ENCODE measurements at places on chromosomes 13 and 19.

DNA sequence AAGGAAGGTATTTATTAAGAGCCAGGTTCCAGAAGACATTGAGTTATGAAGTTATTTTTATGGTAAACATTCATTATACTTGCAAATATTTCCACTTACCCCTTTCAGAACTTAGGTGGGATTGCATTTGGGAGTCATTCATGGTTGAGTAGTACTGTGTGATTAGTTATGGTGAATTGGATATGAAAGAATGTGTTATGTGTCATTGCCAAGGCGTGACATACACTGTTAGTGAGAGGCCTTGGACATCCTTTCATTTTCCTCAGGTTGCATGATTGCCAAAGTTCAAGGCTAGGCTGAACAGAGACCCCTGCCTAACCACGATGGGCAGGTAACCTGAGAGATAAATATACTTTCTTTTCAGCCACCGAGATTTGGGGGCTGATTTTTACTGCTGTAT is 40.9 kb upstream of the MYO16 start:
- no peak for DNase-seq

- DNase-seq = no peak
Measured at GRCh38 chr19:33287927-33288326, 14.4 kb downstream of the CEBPA start.

DNA sequence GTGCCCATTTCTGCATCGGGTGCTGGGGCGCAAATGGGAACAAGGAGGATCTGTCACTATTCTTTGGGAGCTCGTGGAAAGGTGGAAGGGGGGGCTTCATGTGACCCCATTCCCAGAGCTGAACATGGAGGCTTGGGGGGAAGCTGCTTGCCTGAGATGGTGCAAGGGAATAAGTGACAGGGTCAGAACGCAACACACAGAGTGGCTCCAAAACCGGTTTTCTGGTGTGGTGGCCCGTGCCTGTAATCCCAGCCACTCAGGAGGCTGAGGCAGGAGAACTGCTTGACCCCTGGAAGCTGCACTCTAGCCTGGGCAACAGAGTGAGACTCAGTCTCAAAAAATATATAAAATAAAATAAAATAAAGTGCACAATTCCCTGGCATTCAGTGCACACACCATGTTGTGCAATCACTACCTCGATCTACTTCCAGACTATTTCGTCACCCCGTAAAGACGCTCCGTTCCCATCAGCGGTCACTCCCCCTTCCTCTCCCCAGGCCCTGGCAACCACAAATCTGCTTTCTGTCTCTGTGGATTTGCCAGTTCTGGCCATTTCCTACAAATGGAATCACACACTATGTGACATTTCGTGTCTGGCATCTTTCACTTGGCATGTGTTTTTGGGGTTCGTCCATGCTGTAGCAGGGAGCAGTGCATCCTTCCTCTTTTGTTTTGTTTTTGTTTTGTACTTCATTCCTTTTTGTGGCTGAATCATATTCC is 18.2 kb upstream of the COMP start:
- no peak for DNase-seq

- no peak for DNase-seq
Measured at GRCh38 chr19:16814526-16815100, 14.6 kb upstream of the SIN3B start.

- DNase-seq = no peak
Measured at GRCh38 chr13:101949681-101950080, 452.2 kb downstream of the FGF14 start.

- peak; percentile 70 for DNase-seq
Measured at GRCh38 chr19:35869327-35870123, 1.2 kb downstream of the APLP1 start.

DNA sequence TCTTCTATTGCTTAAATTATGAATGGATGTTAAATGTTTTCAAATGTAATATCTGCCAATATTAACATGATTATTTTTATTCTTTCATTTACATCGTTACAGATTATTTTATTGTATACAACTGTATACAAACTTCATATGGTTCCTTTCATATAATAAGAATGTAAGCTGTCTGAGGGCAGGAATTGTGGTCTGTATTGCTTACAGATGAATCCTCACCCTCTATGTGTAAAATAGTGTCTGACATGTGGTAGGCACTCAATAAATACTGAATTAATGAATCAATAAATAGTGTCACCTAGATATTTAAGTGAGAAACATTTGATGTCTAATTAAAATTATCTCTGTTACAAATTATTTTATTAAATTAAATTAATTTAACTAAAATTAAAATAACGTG is 7.8 kb downstream of the FPR3 start:
- DNase-seq = no peak

DNA sequence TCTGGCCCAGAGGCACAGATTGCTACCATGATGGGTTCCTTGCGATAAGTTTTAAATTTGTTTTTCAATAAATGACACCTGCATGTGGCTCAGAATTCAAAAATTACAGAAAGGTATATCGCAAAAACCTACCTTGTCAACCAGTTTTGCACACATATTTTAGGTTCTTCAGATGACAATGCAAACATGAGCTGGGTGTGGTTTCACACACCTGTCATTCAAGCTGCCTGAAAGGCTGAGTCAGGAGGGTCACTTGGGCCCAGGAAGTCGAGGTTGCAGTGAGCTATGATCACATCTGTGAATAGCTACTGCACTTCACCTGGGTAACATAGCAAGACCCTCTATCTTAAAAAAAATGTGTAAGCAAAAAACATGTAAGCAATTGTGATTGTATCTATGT is 56.1 kb downstream of the DNM2 start:
- no peak for DNase-seq

DNA sequence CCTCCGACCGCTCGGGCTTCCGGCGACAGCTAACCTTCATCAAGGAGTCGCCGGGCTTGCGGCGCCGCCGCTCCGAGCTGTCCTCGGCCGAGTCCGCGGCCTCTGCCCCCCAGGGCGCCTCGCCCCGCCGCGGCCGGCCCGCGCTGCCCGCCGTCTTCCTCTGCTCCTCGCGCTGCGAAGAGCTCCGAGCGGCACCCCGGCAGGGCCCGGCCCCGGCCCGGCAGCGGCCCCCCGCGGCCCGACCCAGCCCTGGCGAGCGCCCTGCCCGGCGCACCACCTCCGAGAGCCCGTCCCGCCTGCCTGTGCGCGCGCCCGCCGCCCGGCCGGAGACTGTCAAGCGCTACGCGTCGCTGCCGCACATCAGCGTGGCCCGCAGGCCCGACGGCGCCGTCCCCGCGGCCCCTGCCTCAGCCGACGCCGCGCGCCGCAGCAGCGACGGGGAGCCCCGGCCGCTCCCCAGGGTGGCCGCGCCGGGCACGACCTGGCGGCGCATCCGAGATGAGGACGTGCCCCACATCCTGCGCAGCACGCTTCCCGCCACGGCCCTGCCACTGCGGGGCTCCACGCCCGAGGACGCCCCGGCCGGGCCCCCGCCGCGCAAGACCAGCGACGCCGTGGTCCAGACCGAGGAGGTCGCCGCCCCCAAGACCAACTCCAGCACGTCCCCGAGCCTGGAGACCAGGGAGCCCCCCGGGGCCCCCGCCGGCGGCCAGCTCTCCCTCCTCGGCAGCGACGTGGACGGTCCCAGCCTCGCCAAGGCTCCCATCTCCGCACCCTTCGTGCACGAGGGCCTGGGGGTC is 9.6 kb downstream of the C19orf25 start:
- DNase-seq = no peak

- DNase-seq = no peak
Measured at GRCh38 chr13:31195616-31196015, 4.2 kb upstream of the B3GLCT start.

DNA sequence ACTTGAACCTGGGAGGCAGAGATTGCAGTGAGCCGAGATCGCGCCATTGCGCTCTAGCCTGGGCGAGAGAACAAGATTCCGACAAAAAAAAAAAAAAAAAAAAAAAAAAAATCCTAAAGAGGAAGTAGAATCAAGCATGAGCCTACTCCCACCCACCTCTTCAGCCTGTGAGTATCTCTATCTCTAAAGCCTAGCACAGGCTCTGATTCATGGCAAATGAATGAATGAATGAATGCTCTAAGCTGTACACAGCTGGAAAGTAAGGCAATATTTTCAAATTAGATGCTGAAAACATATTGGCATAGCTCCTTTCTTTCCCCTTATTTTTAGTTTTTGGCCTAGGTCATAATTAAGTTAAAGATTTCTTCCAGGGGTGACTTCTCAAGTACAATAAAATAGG is 35.7 kb upstream of the FAM216B start:
- no peak for DNase-seq

DNA sequence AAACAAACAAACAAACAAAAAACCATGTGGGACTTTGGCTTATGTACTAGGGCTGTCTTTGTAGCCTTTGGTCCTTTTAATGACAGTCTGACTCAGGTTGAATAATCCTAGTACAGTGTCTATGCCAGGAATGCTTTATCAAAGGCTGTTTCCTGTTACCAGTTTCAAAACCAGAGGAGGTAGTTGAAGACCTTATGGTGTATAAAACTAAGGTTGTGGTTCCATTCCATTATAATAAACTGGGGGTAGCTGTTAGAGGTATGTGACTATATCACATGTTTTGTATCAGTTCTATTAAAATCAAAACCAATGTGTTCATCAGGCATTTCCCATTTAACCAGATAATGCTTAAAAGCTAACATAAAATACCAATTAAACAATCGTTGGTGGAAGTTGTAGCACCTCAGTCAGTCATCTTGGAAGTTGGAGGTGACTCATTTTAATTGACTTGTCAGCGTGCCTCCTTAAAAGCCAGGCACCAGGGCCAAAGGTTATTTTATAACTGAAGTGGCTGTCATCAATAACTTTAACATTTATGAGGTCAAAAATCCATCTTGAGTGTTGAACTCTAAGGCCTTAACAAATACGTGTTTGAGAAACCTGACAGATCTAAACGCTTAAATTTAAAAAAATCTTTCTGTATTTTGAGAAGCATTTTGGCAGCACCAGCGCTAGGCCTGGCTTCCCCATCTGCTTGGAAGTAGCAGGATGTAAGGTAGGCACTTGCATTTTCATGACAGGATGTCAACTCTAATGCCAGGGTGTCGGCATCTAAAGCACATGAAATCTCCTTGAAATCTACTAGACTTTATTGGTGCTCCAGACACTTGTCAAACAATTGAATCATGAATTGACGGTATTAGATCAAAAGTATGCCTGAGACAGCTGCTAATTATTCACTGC is 162.5 kb downstream of the LMO7 start:
- no peak for DNase-seq

GRCh38 chr13:56718791-56719190 is 421.9 kb upstream of the PRR20A start:
- DNase-seq = no peak

DNA sequence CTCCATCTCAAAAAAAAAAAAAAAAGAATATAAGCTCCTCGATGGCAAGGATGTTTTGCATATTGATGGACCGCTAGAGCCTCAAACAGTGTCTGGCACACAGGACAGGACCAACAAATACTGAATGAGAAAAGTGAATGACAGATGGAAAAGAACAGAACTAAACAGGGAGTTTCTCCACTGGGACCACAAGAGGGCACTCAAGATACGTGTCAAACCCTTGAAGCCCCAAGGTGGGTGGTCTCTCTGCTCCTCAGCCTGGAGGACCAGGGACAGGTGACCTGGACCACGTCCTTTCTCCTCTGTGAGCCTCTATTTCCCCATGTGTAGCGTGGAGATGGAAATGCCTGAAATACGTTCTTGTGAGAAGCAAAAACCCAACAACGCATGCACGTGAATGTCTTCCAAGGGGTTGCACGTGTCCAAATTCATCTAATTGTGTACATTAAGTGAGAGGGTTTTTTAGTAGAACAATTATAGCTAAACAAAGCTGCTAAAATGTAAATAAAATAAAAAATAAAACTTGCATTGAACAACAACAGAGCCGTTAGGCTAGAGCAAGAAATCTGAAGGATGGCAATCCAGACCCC is 5.7 kb upstream of the CDC42EP5 start:
- DNase-seq = no peak

- DNase-seq = no peak
Measured at GRCh38 chr13:51926528-51926885, 64.7 kb downstream of the CCDC70 start.

- DNase-seq = peak; percentile 77
Measured at GRCh38 chr19:35299523-35300338, 7.8 kb downstream of the MAG start.

- no peak for DNase-seq
Measured at GRCh38 chr19:40464059-40465024, 1.2 kb downstream of the BLVRB start.

- DNase-seq = no peak
Measured at GRCh38 chr13:24627090-24627714, 53.0 kb upstream of the ATP12A start.

GRCh38 chr13:90622541-90622940 is 724.9 kb upstream of the MIR17HG start:
- DNase-seq = no peak

GRCh38 chr13:23570099-23570920 is at the start of gene TNFRSF19:
Gene TNFRSF19 (plus strand): TSS chr13:23570412. CDS start chr13:23590184, 19,772 bp downstream.
- DNase-seq = no peak

GRCh38 chr13:113669755-113670341 is 2.8 kb downstream of the GRK1 start:
- no peak for DNase-seq

- peak; percentile 71 for DNase-seq
Measured at GRCh38 chr19:57934820-57935665, at the start of gene ZNF418. Gene ZNF418 (minus strand): TSS chr19:57935402. CDS start chr19:57933822, 1,580 bp downstream.

DNA sequence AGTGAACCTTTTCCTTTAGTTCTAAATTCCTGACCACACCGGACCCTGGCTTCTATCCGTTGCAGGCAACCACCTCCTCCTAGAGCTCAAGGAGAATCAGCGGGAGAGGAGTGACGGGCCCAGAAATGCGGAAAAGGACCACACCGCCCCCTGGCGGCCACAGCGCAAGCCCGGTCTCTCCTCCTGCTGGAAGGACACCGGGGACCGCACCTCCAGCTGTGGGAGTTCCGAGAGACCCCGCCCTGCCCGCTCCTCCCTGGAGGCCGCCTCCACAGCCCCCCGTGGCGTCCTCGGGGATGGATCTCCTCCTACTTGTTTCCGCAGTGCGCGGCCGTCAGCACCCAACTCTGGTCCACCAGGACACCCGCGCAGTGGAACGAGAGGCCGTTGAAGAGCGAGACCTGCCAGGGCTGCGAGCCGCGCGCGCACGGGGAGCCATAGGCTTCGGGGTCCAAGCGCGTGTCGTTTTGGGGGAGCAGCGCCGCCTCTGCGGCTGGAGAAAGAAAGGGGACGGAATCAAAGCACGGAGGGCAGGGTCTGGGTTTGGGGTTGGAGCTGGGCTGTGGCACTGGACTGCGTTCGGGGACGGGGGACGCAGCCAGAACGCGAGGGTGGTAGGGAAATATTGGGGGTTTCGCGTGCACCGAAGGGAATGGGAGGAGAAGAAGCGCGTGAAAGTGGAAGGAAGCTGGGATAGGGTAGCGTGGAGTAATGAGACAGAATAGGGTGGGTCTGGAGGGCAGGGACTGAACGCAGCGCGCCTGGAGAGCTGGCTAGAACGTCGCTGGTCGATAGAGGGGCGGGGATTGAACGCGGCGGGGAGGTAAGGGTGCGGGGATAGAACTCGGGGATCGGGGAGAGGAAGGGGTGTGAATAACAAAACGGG is 2.5 kb downstream of the KLK10 start:
- DNase-seq = peak; percentile 17

DNA sequence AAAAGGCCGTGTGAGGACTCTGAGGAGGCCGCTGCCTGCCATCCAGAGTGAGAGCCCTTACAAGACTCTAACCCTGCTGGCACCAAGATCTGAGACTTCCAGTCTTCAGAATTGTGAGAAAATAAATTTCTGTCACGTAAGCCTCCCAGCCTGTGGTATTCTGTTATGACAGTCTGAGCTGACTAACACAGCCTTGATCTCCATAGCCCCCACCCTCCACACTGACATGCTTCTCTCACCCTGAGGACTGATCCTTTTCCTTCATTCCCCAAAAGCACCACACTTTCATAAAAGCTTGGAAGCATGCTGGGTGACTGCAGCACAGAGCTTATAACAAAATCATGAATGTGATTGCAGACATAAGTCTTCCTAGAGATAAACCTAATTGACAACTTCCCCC is 1059.8 kb downstream of the UQCRFS1 start:
- DNase-seq = no peak

All from anterior cingulate cortex (tissue), 58 donors.